Muscle of leg (tissue), 16 donors: ENCODE measurements at places on chromosomes 7 and 10. TPM values are rescaled to one million over a fixed set of nuclear protein-coding genes. Genes with fewer than 3 reads are reported as not detected.

DNA sequence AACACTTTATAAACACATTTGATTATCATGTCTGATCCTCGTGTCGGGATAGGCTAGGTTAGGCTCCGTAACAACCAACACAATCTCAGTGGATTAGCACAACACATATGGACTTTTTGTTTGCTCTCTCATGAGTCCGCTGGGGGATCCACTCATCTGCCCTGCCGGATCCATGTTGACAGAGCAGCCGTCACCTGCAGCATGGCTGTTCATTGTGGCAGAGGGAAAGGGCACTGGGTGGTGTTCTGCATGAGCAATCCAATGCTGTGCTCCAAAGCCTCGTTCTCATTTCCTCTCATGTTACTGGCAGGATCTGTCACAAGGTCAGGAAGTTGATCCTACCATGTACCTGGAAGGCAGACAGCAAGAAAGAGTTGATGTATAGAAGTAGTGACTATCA, 62.5 kb upstream of the RAPGEF5 start:
- no peak overlapping the region for H3K27ac ChIP-seq
- H3K27me3 ChIP-seq = no peaks in the 10 kb centered on the region
- H3K36me3 ChIP-seq = no peaks in the 10 kb centered on the region
- no peak overlapping the region for H3K4me3 ChIP-seq
- DNase-seq = no peak
- H3K4me1 ChIP-seq = peaks cover 8% of the 10 kb centered on the region

DNA sequence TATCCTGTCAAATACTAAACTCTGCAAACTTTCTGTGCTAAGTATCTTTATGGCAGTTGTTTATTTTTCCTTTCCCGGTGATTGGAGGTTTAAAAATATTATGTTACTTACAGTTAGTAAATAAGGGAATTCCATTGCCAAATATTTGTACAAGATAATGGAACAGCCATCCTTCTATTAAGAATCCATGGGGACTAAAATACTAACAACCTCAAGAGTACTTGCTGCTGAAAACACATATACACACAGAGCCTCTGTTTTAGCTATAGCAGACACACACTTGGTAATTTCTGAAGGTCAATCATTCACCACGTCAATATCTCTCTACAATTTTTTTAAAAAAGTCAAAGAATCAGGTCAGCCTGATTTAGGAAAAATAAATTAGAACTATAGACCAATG, 32.4 kb downstream of the TSPAN12 start:
- peaks cover 2% of the 10 kb centered on the region for H3K36me3 ChIP-seq
- no peaks in the 10 kb centered on the region for H3K4me1 ChIP-seq
- DNase-seq = no peak
- no peak overlapping the region for H3K27ac ChIP-seq
- H3K4me3 ChIP-seq = no peak overlapping the region

- H3K4me1 ChIP-seq = no peaks in the 10 kb centered on the region
- H3K36me3 ChIP-seq = no peaks in the 10 kb centered on the region
- H3K27ac ChIP-seq = no peak overlapping the region
- no peak overlapping the region for H3K4me3 ChIP-seq
Measured at GRCh38 chr7:28358423-28358868, 53.9 kb upstream of the CREB5 start.

The HMX2 gene
- total RNA-seq = not detected

The BAIAP2L1 gene
- total RNA-seq = 2.9 TPM

- H3K4me1 ChIP-seq = no peaks in the 10 kb centered on the region
- H3K27me3 ChIP-seq = no peaks in the 10 kb centered on the region
- no peaks in the 10 kb centered on the region for H3K36me3 ChIP-seq
- DNase-seq = no peak
Measured at GRCh38 chr7:119382726-119383125, 890.2 kb upstream of the KCND2 start.

DNA sequence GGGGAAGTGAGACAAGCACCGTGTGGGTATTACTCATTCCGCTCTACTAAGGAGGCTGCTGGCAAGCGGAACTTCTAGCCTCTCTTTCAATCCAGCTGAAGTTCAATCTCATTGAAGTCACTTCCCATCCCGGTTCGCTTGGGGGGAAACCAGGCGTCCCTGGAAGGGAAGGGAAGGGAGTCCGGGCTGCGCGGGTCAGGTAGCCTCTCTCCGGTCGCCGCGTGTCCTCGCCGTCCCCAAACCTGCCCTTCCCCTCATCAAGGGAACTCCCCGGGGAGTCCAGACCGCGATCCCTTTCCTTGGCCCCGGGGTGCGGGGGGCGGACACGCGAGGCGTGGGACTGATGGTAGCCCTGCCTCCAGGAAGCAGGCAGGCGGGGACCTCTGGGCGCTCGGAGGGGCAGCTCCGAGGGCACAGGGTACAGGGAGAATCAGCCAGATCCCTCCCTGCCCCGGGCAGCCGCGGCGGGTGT, 598 bp upstream of the ZEB1 start:
- peak overlapping the region; percentile 87 for H3K4me3 ChIP-seq
- no peaks in the 10 kb centered on the region for H3K27me3 ChIP-seq
- H3K36me3 ChIP-seq = no peaks in the 10 kb centered on the region
- H3K4me1 ChIP-seq = peaks cover 9% of the 10 kb centered on the region

The HECW1 gene
- total RNA-seq = 0.13 TPM

DNA sequence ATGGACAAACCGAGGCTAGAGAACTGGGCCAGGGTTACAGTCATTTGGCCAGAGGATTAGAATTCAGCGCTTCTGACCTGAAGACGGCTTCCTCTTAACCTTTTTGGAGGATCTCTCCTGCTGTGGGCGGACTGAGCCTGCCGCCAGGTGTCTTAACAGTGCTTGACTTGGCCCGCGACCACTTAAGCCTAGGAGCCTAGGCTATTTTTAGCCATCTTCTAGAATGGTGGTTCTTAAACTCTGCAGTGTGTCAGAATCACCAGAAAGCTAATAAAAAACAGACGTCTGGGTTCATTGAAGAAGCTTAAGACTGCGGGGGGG, 722 bp downstream of the MDH2 start:
- peak overlapping the region; percentile 100 for H3K4me3 ChIP-seq
- no peak for DNase-seq
- H3K4me1 ChIP-seq = peaks cover 14% of the 10 kb centered on the region
- peaks cover 13% of the 10 kb centered on the region for H3K36me3 ChIP-seq
- no peaks in the 10 kb centered on the region for H3K27me3 ChIP-seq

DNA sequence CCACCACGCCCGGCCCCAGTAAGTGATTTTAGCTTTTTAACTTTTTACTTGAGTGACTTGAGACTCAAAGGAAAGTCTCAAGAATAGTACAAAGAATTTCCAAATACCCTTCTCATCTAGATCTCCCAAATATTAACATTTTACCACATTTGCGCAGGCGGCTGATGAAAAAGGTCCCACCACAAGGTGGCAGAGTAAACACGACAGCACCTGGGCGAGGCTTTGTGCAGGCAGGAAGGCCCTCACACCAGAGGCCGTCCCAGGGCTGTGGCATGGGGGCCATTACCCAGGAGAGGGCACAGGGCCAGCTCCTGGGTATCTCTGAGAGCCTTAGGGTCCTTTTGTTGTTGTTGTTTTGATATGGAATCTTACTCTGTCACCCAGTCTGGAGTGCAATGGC, 50.0 kb upstream of the WIPI2 start:
- peak; percentile 20 for DNase-seq
- peaks cover 8% of the 10 kb centered on the region for H3K27me3 ChIP-seq
- H3K27ac ChIP-seq = no peak overlapping the region
- no peaks in the 10 kb centered on the region for H3K4me1 ChIP-seq
- no peaks in the 10 kb centered on the region for H3K36me3 ChIP-seq

DNA sequence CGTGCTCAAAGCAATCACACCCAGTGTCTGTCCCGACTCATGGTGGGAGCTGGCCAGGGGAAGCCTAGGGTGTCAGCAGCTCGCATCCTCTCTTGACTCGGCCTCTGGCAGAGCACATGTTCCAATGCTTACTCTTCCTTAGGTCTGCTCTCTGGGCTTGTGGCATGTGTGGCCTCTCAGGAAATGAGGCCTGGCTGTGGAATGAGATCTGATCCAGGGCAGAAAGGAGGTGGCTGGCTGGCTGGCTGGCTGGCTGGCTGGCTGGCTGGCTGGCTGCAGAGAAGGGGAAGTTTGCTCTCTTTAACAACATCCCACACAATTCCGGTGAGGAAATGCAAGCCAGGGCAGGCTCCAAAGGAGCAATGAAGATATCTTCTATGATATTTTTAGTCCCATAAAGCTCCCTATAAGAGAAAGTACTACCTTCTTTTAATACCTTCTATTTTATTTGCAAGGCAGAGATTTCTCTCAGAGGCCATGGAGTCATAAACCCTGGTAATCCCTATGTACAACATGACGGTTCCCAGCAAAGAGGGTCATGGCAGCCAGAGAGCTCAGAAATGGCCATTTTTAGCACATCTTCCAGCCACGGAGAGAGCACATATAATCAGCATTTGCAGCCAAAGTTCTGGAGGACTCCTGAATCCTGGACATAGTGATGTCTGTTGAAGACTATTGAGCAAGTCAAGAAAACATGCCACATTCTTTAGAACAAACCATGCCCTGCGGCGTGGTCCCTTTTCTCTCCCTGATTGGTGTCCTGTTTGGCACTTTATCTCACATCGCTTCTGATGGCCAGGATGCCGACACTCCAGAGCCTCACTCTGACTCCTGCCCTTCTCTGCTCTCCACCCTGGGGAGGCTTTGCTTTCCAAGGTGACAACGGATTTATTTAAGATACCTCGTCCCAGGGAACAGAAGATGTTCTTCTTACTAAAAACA, 153.7 kb downstream of the FANK1 start:
- peak; percentile 58 for DNase-seq
- H3K27ac ChIP-seq = no peak overlapping the region
- peaks cover 13% of the 10 kb centered on the region for H3K4me1 ChIP-seq
- H3K4me3 ChIP-seq = no peak overlapping the region
- peaks cover 4% of the 10 kb centered on the region for H3K36me3 ChIP-seq

The TCF7L2 gene
- total RNA-seq = 14.9 TPM

DNA sequence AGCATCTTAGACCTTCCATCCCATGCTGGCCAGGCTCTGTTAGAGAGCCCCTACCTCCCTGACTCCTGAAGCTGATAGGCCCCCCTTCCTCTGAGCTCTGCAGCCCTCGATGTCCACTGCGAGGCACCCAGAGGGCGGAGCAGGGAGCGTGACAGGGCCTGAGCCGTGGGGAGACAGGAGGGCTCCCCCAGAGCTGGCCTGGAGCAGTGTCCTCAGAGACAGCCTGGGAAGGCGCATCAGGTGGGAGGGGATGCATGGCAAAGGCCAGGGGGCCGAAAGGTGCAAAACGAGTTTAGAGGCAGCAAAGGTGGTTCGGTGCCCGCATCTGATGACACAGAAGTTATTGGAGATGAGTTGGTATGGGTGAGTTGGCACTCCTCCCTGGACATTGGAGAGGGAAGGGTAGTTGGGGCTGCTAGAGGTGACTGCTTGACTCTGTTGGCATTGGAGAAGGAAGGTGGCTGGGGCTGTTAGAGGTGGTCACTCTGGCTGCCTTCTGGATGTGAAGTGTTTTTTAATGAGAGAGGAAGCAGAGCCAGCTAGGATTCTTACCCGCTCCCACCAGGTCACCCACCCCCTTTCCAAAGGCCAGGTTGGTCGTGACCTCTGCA, 53.1 kb downstream of the PRF1 start:
- H3K36me3 ChIP-seq = peaks cover 7% of the 10 kb centered on the region
- no peak overlapping the region for H3K27ac ChIP-seq
- peaks cover 42% of the 10 kb centered on the region for H3K4me1 ChIP-seq
- DNase-seq = no peak
- H3K4me3 ChIP-seq = no peak overlapping the region
- H3K27me3 ChIP-seq = no peaks in the 10 kb centered on the region

- H3K27me3 ChIP-seq = no peaks in the 10 kb centered on the region
- H3K36me3 ChIP-seq = peaks cover 89% of the 10 kb centered on the region
- no peak for DNase-seq
- H3K4me1 ChIP-seq = peaks cover 10% of the 10 kb centered on the region
Measured at GRCh38 chr10:818010-818409, 113.5 kb downstream of the LARP4B start.

- no peak for DNase-seq
- H3K27ac ChIP-seq = no peak overlapping the region
- H3K36me3 ChIP-seq = no peaks in the 10 kb centered on the region
- H3K4me1 ChIP-seq = no peaks in the 10 kb centered on the region
- no peaks in the 10 kb centered on the region for H3K27me3 ChIP-seq
Measured at GRCh38 chr10:3413937-3414666, 241.5 kb upstream of the PITRM1 start.

- no peaks in the 10 kb centered on the region for H3K4me1 ChIP-seq
- H3K4me3 ChIP-seq = no peak overlapping the region
- H3K27ac ChIP-seq = no peak overlapping the region
- DNase-seq = no peak
- H3K36me3 ChIP-seq = no peaks in the 10 kb centered on the region
Measured at GRCh38 chr7:142500366-142500765, 242.5 kb upstream of the PRSS58 start.

GRCh38 chr10:43693602-43694001, 44.9 kb upstream of the ZNF32 start:
- no peak for DNase-seq
- H3K27me3 ChIP-seq = peaks cover 4% of the 10 kb centered on the region
- peaks cover 14% of the 10 kb centered on the region for H3K4me1 ChIP-seq
- H3K4me3 ChIP-seq = no peak overlapping the region
- H3K36me3 ChIP-seq = no peaks in the 10 kb centered on the region
- H3K27ac ChIP-seq = no peak overlapping the region

The MCM7 gene
- total RNA-seq = 57.7 TPM

The FAM131B gene
- 1.4 TPM for total RNA-seq

- H3K36me3 ChIP-seq = no peaks in the 10 kb centered on the region
- peak overlapping the region; percentile 56 for H3K4me3 ChIP-seq
- no peaks in the 10 kb centered on the region for H3K27me3 ChIP-seq
Measured at GRCh38 chr10:92590623-92591549, 2.0 kb upstream of the KIF11 start.
